ENCODE measurements at places on chromosomes 13 and 19.

DNA sequence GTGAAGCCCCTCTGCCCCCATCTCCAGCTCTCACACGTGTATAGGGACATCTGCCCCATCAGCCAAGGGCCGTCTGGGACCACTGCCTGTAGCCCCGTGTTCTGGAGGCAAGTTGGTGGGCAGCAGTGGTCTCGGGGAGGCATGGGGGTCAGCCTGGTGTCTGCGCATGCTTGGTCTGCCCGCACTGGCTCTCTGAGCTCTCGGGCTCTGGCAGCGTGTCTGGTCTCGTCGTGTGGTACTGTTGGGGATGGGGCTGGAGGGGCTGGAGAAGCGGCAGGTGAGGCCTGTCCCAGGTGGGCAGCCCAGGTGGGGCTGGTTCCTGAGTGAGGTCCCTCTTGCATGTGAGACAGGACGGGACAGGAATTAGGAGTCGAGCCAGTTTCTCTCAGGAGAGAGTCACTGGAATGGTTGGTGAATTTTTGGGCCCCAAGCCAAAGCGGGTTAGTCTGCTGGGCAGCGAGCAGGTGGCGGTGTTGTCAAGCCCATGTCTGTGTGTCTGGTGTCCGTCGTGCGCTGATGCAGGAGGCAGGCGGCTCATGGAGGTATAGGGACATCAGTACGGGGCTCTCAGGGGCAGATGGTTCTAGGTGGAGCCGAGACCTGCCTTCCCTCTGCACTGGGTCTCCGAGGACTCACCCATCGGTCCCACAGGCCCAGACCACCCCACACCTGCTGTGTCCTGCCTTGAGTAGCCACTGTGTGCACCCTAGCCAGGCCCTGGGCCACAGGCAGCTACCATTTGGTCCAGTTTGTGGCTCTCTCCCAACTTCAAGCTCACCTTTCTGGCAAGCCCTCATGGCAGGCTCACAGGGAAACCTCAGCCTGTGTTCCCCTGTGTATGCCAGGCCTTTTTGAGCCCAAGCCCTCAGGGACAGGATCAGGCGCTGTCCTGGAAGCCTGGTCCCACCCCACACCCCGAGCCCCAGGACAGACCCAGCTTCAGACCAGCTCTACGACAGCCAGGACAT lies 18.2 kb downstream of the COMP start:
- DNase-seq, result no peak

DNA sequence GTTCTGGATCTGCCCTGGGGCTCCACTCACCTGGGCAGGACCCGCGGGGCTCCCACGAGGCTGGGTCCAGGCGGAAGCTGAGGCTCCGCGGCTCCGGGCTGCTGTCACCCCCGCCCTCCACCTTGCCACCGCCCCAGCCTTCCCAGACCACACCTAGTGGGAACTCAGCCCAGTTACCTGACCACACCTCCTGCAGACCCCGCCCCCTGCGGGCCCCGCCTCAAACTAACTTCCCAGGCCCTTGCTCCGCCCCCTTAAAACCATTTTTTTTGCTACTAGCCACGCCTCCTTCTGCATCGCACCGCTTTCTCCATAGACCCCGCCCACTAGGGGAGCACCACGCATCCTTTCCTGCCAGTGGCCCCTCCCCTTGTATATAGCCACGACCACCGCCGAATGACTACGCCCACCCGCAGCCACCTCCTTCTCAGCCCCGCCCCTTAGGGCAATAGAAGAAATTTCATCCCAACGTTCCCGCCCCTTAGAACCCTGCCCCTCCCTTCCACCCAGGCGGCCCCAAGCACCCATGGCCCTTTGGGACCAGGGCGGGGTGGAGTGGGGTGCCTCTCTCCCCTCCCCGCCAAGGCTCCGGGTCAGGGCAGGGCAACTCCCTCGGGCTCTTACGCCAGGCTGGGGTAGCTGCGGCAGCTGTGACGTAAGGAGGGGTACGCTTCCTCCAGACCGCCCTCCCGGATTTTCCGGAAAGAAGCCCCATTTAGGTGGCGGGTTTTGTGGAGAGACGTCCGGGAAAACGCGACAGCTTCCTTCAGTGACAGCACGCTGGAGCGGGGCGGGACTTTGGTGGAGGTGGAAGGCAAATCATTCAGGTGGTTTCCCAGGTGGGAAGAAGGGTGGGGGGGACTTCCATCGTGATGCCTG lies at the start of gene SH2D3A:
Gene SH2D3A, minus strand, starts transcription at position 79 of the 879 bp plus-strand sequence. CDS start 3,687 bp downstream, outside the sequence.
- peak; percentile 90 for DNase-seq

- no peak for DNase-seq
Observed at GRCh38 chr13:40109351-40109844, 453.9 kb downstream of the COG6 start.

DNA sequence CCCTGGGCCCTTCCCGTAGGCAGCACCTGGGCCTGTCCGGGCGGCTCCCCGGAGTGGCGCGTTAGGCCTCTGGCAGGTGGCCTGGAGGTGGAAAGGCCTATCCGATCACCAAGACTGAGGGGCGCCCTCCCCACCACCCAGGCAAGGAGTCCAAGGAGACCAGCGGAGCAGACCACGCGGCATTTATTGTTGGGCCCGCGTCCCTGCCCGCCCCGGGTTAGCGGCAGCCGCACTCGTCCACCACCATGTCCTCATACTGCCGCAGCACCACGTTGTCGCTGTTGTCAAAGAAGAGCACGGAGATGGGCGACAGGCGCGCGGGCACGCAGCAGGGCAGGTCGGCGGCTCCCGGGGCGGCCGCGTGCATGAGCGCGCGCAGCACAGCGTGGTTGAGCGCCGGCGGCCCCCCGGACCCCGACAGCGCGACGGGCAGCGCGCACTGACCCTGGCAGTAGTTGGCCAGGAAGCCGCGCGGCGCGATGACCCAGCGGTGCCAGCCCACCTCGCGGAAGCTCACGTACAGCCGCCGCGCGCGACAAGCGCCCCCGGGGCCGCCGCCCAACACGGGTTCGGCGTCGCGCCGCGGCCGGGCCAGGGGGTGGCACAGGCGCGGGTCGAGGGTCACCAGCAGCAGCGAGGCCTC lies 27.5 kb downstream of the CERS1 start:
- DNase-seq, result no peak

GRCh38 chr13:29575098-29575497 lies 20.4 kb downstream of the SLC7A1 start:
- no peak for DNase-seq

DNA sequence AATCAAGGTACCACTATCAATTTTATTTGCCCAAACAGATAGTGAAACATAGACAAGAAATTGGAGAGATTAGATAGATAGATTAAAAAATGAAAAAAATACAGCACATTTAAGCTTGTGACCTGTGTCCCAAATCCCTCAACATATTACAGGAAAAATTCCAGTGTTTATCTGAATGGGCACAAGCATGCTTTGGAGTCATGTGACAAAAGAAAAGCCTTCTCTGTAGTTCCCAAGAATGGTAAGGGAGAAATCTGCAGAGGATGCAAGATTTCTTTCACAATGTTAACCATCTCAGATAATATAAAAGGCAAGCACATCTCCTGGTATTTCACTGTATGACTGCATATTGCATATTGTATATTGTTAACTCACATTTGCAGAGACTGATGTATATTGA lies 168.0 kb downstream of the PCDH9 start:
- DNase-seq, result no peak

DNA sequence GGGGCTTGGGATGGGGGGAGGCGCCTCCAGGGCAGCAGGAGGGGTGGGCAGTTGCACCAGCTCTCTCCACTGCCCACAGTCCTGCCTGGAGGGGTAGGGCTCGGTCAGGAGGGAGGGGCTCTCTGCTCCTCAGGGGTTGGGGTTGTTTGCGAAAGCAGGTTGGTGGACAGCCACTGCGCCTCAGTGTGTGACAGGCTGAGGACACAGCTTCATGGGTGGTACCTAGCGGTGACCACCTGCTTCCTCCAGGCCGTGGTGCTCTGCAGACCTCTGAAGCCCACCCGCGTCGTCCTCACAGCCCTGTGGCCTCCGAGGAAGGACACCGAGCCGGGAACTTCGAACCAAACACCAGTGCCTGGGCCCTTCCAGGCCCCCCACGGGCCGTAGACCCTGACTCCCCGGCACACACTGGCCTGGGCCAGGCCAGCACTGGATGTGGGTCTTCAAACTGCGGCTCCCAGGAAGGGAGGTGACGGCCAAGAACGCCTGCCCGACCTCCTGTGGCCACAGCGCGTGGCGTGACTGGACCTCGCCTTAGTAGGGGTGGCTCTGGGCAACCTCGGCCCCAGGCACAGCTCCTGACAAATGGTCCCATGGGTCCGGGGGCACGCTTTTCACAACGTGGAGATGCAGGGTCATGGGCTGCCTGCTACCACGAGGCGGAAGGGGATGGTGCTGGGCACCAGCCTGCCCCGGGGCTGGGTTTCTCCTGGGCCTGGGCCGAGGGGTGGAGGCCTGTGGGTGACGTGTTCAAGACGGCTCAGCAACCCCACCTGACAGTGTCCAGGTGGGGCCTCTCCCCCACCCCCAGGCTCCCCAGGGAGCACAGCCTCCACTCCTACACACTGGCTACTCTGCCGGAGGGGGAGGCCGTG lies 173.2 kb downstream of the KDM4B start:
- no peak for DNase-seq

DNA sequence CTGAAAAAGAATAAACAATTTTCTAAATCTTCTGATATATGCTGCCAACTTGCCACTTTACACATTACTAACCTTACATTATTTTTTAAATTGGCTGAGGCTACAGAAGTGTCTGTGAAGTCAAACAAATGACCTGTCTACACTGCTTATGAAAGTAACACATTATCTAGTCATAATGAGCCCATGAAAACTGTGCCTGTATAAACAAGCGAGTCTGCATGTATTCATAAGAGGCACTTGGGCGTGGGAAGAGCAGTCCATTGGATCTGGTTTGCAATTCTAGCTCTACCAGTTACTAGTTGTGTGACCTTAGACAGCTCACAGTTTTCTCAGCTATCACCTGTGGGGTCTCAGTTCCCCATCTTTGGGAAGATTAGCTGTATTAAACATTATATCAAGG lies 3.1 kb downstream of the VPS36 start:
- DNase-seq, result no peak

DNA sequence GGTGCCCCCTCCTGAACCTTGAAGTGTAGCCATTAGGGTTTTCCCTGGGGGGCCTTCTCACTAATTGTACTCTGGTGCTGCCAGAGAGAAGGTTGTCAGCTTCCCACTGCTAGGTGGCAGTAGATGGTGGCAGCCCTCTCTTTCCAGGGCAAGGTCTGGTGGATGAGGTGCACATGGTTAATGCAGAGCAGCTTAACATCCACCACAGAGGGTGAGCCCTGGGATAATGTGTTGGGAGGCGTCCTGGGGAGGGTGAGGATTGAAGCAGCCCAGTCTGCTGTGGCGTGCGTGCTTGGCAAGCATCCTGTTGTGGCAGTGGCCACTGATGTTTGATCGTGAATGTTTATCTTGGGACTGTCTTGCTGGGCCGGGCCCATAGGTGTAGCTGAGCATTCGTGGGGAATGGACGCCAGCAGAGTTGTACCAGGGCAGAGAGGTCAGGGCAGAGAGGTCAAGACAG lies 5.8 kb downstream of the EGLN2 start:
- DNase-seq, result no peak

DNA sequence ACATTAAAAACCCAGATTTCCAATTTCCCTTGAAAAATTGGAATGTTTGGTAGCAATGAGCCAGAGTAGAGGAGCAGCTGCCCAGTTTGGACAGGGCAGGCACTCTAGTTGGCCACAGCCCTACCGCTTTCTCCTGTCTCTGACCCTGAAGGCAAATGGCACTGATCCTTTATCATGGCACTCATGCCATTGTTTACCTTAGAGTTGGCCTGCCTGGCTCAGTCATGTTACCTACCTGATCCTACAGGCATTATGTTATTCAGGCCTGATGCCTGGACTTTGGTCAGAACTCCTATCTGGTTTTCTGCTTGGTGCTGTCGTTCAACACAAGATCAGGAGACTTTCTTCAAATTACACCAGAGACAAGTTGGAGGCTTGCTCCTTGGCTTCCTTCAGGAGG lies 24.9 kb upstream of the TDRD3 start:
- no peak for DNase-seq

GRCh38 chr19:17550076-17550667 lies 5.3 kb upstream of the COLGALT1 start:
- no peak for DNase-seq

GRCh38 chr19:29563486-29564101 lies 37.8 kb downstream of the VSTM2B start:
- DNase-seq, result no peak

DNA sequence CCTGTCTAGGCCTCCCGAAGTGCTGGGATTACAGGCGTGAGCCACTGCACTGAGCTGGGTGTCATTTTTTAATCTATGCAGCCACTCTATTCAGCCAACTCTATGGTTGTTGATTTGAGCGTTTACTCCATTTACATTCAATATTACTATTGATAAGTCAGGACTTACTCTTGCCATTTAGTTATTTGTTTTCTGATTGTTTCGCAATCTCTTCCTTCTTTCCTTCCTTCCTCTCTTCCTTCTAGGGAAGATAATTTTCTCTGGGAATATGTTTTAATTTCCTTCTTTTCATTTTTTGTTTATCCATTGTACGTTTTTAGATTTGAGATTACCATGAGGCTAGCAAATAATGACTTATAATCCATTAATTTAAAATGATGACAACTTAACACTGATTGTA lies 2056.0 kb downstream of the OLFM4 start:
- DNase-seq, result no peak

DNA sequence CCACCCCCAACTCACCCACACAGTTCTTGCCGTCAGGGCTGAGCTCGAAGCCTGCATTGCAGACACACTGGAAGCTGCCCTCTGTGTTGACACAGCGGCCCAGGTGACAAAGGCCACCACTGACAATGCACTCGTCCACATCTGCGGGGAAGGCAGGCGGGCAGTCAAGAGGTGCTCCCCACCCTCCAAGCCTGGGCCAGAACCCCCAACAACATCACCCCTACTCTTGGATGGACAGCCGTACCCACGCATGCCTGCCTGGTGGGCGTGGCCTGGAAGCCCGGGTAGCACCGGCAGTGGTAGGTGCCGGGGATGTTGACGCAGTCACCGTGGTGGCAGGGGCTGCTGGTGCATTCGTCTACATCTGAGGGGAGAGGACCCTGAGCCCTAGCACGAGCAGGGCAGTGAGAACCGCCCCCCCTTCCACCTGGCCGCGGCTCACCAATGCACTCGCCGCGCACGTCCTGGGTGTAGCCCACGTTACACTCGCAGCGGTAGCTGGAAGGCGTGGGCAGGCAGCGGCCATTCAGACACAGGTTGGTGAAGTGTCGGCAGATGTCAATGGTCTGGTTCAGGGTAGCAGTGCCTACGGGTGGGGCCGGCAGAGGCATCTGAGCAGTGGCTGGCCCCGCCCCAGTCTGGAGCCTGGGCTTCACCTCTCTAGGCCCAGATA lies 13.3 kb downstream of the FBN3 start:
- no peak for DNase-seq

DNA sequence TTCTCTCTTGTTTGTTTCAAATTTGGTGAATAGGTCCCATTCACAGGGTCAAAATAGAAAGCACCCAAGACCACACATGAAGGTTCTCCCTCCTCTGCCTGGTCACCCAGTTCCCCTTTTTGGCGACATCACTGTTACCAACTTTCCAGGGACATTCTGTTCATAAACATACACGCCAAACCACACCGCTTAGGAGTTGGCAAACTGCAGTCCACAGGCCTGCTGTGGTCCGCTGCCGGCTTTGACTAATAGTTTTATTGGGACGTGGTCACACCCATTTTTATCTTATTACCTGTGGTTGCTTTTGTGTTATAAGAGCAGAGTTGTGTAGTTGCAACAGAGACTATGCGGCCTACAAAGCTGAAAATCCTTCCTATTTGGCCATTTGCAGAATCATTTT lies 24.2 kb downstream of the UHRF1 start:
- DNase-seq, result no peak
